Hippocampal formation (tissue), 2 donors: ENCODE measurements at places on chromosomes 1 and 21.
A peak's percentile ranks its signal among the peaks of the same experiment; 100 is the strongest.

GRCh38 chr1:1293263-1294249, 13.3 kb downstream of the SCNN1D start:
- no peak for DNase-seq

DNA sequence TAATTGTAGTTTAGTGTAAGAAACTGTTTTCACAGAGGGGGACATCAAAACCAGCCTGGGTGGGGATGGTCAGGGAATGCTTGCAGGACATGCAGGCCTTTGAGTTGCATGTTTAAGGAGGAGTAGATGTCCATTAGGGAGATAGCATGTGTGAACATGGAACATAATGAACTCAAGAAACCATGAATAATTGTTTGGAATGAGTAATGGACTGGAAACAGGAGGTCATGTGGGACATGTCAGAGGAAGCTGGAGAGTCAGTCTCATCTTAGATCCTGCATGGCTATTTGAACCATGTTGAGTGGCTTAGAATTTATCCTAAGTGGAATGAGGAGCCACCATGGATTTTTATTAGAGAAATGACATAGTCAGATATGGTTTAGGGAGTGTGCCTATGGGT, 86.4 kb downstream of the RPE65 start:
- DNase-seq: no peak

DNA sequence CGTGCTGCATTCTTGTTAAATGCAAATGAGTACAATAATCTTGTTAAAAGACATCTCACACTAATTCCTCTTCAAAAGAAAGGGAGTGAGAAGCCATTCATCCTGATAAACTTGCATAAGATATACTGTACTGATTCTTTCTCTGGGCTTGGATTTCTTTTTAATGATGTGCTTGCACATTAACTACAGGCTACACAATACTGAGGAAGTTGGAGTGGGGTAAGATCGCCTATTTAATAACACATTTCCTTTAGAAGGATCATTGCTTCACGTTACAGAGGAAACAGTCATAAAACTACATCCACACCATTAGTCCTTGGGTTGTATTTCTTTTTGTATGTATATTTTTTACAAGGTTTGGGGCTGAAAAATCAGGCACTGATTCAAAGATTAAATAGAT, 36.6 kb downstream of the NRIP1 start:
- DNase-seq: no peak

DNA sequence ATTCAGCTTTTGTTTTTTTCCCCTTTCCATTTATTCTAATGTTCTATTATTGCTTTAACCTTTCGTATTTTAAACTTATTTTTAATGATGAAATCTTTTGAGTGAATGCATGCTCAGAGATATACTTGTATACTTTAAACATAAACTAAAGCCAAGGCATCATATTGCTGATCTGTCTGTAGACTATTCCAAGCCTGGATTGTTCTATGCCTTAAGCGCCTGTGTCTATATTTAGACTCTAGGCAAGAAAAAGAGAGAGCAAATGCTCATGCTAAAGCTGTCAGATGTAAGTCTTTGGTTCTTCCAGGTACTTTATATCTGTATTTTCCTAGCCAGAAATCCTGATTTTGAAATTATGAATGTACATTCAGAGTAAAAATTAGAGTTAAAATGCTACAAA, 14.4 kb downstream of the SH3GLB1 start:
- DNase-seq: no peak

DNA sequence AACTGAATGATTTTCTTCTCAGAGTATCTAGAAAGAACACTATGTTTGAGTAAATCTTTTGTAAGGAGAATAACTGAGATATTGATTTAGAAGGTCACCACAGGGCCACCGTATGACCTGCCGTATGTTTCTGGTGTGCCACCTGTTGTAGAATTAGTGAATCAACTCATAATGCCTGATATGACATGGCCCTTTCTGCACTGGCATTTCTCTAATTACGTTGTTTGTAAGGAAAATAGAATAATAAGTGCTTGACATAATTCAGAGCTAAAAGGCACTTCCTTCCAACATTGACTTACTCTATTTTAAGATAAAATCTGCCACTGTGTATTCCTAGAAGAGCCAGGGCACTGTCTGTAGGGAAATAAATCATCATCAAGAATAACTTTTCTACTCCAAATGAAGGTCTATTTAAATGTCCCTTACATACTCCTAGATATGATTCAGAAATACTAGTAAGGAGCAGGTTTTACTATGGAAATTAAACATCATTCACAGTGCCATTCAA, 101.7 kb downstream of the PHTF1 start:
- DNase-seq: no peak

DNA sequence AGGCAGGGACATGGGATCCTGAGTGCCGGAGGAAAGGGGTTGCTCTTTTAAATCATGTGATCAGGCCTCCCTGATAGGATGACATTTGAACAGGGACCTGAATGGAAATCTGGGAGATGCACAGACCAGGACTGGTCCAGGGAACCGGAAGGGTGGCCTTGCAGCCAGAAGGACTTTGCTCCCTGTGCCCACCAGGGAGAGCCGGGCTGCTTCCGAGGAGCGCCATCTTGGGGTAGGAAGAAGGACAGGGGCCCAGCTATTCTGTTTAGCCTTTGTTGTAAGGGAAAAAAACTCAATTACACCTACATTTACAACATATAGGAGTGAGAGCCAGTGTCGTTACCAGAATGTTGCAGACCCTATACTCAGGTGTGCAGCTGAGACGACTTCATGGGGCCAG, 5.5 kb downstream of the KLHDC7A start:
- DNase-seq: no peak

- DNase-seq: no peak
These were observed 59.2 kb downstream of the PBX1 start for GRCh38 chr1:164618202-164618564.

GRCh38 chr1:154620751-154621150, 12.8 kb upstream of the ADAR start:
- no peak for DNase-seq

DNA sequence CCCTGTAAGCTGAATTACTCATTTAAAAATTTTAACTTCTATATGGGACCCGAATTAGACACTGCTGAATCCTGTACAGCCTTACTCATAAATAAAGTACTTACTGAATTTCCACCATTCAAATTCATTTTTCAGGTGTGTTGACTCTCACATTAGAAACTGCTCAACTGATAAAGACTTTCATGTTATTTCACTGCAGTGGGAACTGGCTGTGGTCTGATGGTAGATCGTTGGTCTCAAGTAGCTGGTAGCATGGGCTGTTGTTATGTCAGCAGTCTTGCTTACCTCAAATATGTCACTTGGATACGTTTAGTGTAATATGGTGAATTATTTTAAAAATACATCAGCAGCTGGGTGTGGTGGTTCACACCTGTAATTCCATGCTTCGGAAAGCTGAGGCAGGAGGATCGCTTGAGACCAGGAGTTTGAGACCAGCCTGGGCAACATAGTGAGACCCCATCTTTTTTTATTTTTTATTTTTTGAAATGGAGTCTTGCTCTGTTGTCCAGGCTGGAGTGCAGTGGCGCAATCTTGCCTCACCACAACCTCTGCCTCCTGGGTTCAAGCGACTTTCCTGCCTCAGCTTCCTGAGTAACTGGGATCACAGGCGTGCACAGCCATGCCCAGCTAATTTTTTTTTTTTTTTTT, 10.4 kb downstream of the DEGS1 start:
- no peak for DNase-seq

DNA sequence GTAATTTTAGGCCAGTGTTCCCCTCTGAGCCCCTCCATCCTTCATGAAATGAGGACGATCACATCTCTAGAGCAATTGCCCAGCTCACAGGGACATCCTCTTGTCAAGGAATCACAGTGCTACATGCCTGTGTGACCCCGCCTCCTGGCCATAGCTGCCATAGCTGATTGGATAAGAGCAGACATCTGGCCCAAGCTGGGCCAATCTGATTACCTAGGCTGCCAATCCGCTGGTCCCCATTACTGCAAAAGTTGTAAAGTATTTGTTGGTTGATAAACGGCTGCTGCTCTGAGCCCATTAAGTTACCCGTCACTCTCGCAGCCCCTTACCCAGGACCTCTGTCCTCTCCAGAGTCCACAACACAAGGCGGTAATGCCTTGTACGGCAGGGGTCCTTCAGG, 8.3 kb downstream of the NT5C1A start:
- no peak for DNase-seq

- no peak for DNase-seq
These were observed 33.2 kb upstream of the CD55 start for GRCh38 chr1:207288315-207288714.

GRCh38 chr1:94273111-94273510, 35.7 kb upstream of the ARHGAP29 start:
- no peak for DNase-seq

- no peak for DNase-seq
These were observed 9.1 kb downstream of the MACF1 start for GRCh38 chr1:39213511-39214002.

GRCh38 chr1:116311756-116312680, 61.0 kb upstream of the ATP1A1 start:
- DNase-seq: peak; percentile 16

- no peak for DNase-seq
These were observed 97.2 kb upstream of the KCNK1 start for GRCh38 chr1:233516732-233517131.

DNA sequence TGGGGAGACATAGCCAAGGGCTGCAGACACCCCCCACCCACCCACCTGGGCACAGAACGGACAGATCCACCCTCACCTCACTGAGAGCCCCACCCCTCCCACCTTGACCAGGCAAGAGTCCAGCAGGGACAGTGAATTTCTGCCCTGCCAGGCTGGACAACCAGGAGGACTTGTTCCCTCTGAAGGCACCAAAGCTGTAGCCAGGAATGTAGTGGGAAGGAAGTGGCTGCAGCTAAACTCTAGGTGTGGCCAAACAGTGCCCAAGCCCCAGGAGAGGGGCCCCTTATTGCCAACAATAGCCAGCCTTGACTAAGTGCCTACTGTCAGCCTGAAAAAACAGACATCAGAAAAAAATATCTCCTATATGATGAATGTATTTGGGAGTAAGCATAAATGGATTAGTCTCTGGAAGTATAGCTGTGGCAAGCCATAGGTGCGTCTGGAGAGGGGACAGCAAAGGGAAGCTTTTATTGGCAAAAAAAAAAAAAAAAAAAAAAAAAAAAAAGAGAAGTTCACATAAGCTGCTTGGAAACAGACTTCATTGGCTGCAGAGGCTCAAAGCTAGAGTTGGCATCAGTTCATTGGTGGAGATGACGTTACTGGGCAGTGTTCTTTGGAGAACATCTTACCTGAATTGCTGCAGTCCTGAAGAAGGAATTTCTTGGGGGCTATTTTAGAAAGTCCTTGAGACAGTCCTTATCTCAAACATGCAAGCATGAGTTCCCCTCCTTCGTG, 64.1 kb upstream of the TMEM51 start:
- no peak for DNase-seq

- no peak for DNase-seq
These were observed 7.9 kb upstream of the ERICH3 start for GRCh38 chr1:74681449-74681848.

GRCh38 chr21:18931237-18931636, 527.7 kb upstream of the TMPRSS15 start:
- no peak for DNase-seq

GRCh38 chr1:116268211-116268610, 104.8 kb upstream of the ATP1A1 start:
- DNase-seq: no peak

DNA sequence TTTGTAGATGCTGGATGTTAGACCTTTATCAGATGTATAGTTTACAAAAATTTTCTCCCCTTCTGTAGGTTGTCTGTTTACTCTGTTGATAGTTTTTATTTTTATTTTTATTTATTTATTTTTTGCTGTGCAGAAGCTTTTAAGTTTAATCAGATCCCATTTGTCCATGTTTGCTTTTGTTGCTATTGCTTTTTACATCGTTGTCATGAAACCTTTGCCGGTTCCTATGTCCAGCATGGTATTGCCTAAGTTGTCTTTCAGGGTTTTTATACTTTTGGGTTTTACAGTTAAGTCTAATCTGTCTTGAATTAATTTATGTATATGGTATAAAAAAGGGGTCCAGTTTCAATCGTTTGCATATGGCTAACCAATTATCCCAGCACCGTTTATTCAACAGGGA, 819.5 kb downstream of the KCNT2 start:
- no peak for DNase-seq

GRCh38 chr1:198003468-198003867, 86.3 kb downstream of the LHX9 start:
- DNase-seq: no peak
